ENCODE measurements at places on chromosomes 1 and 21.

DNA sequence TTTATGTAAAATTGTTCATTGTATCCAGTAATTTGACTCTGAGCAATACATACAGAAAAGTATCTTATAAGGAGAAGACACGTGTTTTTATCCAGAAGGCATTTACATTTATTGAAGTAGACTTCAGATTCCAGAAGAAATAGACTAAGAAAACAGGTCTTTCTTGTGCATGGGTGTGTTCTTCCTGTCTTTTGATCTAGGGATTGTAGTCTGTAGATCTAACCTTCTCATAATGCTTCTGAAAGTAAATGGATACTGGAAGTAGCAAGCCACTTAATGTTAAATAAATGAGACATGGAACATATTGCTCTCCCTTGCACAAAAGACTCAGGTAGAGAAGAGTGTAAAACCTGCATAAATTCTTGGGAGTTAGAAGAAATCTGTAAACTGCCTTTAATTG is 853.2 kb upstream of the B3GALT2 start:
- no peak for DNase-seq

DNA sequence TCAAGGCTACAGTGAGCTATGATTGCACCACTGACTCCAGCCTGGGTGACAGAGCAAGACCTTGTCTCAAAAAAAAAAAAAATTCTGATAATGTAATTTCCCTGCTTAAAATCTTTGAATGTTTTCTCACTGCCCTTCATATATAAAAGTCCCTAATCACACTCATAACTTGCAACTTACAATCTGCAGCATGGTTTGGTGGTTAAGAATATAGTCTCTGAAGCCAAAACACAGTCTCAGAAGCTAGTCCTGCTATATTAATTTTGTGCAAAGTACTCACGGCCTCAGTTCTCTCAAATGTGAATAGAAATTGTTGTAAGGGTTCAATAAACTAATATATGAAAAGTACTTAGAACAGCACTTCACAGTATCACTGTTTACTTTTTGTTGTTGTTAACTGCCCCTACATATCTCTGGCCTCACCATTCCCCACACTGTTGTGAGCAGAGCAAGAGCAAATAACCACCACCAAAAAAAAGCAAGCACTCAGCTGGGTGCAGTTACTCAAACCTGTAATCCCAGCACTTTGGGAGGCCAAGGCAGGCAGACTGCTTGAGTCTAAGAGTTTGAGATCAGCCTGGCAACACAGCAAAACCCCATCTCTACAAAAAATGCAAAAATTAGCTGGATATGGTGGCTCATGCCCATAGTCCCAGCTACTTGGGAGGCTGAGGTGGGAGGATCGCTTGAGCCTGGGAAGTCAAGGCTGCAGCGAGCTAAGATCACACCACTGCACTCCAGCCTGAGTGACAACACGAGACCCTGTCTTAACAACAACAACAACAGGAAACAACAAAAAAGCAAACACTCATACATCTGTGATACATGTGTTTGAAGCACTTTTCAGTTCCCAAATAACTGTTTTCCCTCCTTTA is 22.4 kb downstream of the ASH1L start:
- DNase-seq, result no peak

DNA sequence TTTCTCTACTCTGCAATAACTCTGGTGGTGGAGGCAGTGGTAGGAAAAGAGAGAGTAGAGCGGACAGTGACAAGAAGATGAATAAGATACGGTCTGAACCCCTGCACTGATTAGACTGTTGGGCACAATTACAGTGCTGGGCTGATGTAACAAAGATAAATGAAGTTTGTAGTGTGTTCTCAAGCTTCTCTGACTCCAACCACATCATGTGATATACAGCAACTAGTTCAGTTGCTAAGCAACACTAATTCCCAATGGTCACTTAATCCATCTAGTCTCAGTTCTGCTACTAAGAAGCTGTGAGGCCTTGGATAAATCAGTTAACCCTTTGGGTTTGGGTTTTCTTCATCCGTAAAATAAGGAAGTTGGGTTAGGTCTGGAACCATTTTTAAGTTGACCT is 17.3 kb downstream of the DDR2 start:
- no peak for DNase-seq

DNA sequence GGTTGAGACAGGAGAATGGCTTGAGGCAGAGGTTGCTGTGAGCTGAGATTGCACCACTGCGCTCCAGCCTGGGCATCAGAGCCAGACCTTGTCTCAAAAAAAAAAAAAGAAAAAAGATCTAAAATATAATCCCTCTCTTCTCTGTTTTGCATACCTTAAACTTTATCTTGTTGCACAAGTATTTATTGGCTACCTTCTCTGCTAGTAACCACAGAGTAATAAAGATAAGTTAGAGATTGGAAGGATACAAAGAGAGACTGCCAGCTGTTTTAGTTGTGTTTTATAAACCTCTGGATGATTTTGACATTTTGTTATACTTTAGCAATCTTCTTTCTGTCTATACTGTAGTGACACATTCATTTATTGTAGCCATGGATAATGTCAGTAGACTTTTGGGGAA is 27.7 kb downstream of the AGO3 start:
- no peak for DNase-seq

- no peak for DNase-seq
Measured at GRCh38 chr1:201845331-201846083, 16.6 kb downstream of the IPO9 start.

DNA sequence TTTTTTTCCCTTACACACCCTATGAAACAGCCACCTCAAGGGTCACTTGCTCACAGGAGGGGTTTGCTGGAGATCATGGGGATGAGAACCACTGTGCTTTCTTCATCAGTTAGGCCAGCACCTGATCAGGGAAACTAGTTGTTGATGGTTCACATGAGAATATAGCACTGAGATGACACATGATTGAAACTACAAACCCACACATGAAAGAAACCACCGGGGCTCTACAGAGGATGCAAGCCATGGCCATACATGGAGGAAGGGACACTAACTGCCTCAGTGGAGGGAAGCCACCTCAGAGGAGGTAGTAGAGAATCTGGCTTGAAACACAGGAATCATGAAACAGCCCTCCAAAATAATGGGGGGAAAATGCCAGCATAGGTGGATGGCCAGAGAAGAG is 63.2 kb downstream of the PRKAB2 start:
- DNase-seq, result no peak

DNA sequence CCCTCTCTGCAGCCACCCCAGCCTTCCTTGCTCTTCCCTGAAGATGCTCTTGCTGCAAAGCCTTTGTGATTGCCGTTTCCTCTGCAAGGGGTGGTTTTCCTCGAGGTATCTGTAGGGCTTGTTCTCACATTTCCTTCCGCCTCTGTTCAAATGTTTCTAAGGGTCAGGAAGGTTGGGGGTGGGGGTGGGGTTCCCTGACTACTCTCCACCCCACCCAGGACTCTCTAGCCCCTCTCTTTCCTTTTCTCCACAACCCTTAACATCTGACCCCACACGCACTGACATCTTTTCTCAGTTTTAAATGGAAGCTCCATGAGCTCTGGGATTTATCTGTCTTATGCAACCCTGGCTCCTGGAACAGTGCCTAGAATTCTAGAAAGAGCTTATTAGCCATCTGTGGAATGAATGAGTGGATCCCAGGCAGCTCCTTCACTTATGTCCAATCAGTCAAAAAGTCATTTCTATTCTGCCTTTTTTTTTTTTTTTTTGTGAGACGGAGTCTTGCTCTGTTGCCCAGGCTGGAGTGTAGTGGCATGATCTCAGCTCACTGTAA is 27.3 kb upstream of the ZNF362 start:
- DNase-seq, result no peak

GRCh38 chr1:54309631-54310366 is 96.4 kb downstream of the SSBP3 start:
- no peak for DNase-seq

- no peak for DNase-seq
Measured at GRCh38 chr1:203175827-203176241, 208 bp upstream of the MYBPH start.

GRCh38 chr1:179079113-179079761 is 2.6 kb upstream of the TOR3A start:
- no peak for DNase-seq

DNA sequence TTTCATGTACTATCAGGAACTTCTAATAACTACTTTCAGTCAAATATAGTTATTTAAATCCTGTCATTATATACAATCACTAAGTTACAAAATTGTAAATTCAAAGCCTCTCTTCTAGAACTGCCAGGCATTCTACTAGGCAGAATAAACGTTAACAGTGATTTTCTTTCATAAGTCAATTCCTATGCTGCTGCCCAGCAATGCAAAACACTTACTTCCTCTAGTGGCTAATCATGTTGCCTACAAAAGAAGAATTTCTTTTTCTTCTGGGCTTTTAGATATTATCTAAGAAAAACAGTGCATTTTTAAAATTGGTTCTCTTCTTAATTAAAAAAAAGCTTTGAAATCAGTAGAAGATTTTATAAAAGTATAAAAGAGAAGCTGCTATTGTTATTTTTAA is 509.8 kb upstream of the ADAMTS5 start:
- DNase-seq, result no peak

- DNase-seq, result no peak
Measured at GRCh38 chr1:50700214-50700613, 259.9 kb downstream of the FAF1 start.

- DNase-seq, result no peak
Measured at GRCh38 chr1:92511541-92511940, 24.8 kb upstream of the GFI1 start.

DNA sequence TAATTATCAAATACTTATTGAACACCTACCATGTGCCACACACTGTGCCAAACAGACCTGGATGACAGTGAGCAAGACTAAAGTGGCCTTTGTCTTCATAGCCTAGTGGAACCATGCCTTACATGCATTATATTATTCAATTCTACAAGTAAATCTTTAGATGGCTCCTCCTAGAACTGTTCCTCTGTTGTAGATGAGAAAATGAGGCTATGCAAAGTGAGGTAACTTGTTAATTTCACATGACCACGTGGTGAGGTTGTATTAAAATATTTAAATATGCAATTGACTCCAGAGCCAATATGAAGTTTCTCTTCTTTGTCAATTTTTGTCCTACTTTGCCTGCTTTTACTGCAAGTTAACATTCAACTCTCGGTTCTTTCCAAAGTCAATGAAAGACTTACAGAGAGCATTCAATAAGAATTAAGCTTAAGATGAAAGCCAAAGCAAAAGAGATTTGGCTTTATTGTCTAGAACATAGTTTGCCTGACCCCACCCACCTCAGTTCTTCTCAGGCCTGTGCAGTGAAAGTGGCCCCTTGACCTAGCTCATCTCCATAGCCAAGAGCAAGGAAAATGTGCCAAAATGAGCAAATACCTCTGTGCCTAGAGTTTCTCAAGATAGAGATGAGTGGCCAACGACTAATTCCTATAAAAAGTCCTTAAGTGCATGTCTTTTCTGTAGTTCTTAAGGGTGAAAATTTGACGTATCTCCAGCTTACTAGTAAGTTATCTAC is 263.2 kb upstream of the NFIA start:
- no peak for DNase-seq

DNA sequence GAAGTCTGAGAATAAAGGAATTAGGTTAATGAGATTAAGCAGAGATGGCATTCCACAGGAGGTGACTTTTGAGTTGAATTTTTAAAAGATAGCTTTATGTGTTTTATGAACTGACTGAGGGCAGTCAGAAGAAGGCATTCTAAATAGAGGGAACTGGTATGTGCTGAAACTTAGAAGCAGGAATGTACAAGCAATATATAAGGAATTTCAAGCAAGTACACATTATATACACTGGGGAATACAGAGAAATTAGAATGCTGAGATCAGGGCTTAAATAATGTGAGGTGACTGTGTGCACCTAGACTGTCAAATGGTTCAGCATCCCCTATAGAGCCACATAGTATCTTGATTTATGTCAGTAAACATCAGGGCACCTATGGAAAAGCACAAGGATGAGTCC is 19.3 kb downstream of the WNT2B start:
- DNase-seq, result no peak

DNA sequence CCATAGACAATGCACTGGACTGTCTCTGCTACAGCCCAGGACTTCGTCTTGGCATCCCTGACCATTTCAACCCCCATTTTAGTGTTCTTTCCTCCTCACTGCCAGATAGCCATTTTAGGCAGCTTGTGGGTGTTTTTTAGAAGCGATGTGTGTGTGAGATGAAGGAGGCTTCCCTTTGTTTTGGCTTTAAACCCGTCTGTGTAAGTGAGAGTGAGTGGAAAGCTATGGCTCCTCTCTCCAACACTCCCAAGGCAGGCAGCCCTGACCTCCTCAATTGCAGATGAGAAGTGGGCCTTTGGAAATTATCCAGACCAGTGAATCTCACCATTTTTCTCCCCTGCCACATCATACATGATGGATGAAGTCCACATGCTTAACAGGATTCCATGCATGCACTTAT is 70.3 kb upstream of the PGBD5 start:
- DNase-seq, result no peak

- no peak for DNase-seq
Measured at GRCh38 chr1:57422271-57423134, 1.4 kb downstream of the DAB1 start.

- no peak for DNase-seq
Measured at GRCh38 chr1:23718482-23718881, 24.8 kb upstream of the ELOA start.

- no peak for DNase-seq
Measured at GRCh38 chr1:183918589-183918988, 113.7 kb downstream of the RGL1 start.

DNA sequence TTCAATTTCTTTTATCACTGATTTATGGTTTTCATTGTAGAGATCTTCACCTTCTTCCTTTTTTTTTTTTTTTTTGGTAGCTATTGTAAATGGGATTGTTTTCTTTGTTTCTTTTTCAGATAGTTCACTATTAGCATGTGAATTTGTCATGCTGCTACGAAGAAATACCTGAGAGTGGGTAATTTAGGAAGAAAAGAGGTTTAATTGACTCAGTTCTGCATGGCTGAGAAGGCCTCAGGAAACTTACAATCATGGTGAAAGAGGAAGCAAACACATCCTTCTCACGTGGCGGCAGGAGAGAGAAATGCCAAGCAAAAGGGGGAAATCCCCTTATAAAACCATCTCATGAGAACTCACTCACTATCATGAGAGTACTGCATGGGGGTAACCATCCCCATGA is 66.4 kb downstream of the DAB1 start:
- DNase-seq, result no peak

GRCh38 chr1:88649932-88650331 is 34.1 kb upstream of the PKN2 start:
- DNase-seq, result no peak

- no peak for DNase-seq
Measured at GRCh38 chr1:208942394-208943130, 641.0 kb upstream of the CAMK1G start.

DNA sequence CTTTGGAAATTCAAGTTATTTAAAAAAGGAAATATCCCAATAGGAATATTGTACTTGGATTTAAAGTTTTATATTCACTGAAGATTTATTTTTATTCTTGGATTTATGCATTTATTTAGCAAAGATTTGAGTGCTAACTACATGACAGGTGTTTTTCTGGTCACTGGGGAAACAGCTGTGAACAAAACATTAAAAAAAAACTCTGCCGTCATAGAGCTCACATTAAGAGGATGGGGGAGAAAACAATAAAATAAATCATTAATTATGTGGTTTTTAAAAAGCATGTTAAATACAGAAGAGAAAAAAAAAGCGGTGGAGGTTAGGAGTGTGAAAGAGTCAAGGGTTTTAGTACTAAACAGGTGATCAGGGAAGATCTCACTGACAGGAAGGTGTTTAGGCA is 149.9 kb downstream of the GALNT2 start:
- no peak for DNase-seq

- DNase-seq, result no peak
Measured at GRCh38 chr1:209335178-209335577, 248.3 kb upstream of the CAMK1G start.

- no peak for DNase-seq
Measured at GRCh38 chr1:101115112-101115511, 89.5 kb upstream of the DPH5 start.

GRCh38 chr1:165717918-165718515 is 19.7 kb upstream of the ALDH9A1 start:
- DNase-seq, result no peak
